ENCODE measurements at places on chromosomes 1 and 21.

- no peak for DNase-seq
- no peaks in the 10 kb centered on the region for H3K27me3 ChIP-seq
- H3K27ac ChIP-seq = no peak overlapping the region
- no peaks in the 10 kb centered on the region for H3K36me3 ChIP-seq
Measured at GRCh38 chr1:88680471-88680870, 3.6 kb upstream of the PKN2 start.

DNA sequence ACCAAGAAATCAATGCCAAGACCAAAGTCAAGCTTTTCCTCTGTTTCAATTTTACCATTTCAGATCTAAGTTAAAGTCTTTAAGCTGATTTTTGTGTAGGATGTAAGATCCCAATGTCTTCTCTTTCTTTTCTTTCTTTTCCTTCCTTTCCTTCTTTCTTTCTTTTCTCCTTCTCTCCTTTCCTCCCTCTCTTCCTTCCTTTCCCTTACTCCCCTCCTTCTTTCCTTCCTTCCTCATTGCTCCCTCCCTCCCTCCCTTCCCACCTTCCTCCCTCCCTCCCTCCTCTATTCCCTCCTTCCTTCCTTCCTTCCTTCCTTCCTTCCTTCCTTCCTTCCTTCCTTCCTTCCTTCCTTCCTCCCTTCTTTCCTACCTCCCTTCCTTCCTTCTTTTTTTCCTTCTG is 197.5 kb downstream of the KCNT2 start:
- H3K4me1 ChIP-seq = peaks cover 7% of the 10 kb centered on the region
- H3K4me3 ChIP-seq = no peak overlapping the region
- H3K27me3 ChIP-seq = no peaks in the 10 kb centered on the region
- no peaks in the 10 kb centered on the region for H3K36me3 ChIP-seq
- no peak for DNase-seq

- no peak overlapping the region for H3K27ac ChIP-seq
- DNase-seq = no peak
- H3K4me3 ChIP-seq = no peak overlapping the region
- H3K4me1 ChIP-seq = peaks cover 7% of the 10 kb centered on the region
- peaks cover 42% of the 10 kb centered on the region for H3K27me3 ChIP-seq
Measured at GRCh38 chr1:205568469-205569361, 63.1 kb downstream of the ELK4 start.

DNA sequence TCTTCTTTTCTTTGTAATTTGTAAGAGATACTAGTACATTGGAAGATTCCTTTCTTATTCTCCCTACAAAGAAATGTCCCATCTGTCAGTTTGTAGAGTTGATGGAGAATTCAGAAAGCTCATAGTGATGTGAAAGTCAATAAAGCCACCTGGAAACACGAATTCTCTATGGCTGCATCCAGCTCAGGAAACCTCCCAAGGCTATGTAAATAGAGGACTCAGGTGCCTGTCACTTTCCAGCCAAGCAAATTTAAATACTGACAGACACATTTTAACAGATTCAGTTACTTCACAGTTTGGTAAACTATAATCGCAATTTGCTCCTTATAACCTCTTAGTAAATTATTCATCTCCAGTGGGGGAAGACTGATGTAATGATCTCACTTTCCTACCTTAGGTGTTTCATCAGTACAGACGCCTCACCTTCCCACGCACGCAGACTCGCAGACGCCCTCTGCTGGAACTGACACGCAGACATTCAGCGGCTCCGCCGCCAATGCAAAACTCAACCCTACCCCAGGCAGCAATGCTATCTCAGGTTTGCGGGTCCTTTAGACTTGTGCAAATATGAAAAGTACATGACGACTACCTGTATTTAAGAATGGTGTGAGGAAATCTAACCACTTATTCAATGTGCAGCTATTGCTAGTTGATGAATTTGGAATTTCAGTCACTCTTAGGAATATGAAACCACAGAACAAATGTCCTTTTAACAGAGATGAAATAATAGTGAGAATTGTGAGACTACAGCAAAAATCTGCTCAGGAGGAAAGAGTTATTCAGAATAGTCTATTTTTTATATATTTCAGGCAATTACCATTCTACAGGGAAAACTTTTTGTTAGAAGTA is 60.6 kb downstream of the PTPRC start:
- no peaks in the 10 kb centered on the region for H3K27me3 ChIP-seq
- no peak overlapping the region for H3K27ac ChIP-seq
- peaks cover 19% of the 10 kb centered on the region for H3K4me1 ChIP-seq
- H3K36me3 ChIP-seq = no peaks in the 10 kb centered on the region
- no peak overlapping the region for H3K4me3 ChIP-seq
- peak; percentile 44 for DNase-seq

GRCh38 chr21:39529026-39529425 is 77.3 kb downstream of the SH3BGR start:
- DNase-seq = no peak
- no peak overlapping the region for H3K4me3 ChIP-seq
- no peaks in the 10 kb centered on the region for H3K36me3 ChIP-seq
- H3K27ac ChIP-seq = no peak overlapping the region
- peaks cover 12% of the 10 kb centered on the region for H3K4me1 ChIP-seq

DNA sequence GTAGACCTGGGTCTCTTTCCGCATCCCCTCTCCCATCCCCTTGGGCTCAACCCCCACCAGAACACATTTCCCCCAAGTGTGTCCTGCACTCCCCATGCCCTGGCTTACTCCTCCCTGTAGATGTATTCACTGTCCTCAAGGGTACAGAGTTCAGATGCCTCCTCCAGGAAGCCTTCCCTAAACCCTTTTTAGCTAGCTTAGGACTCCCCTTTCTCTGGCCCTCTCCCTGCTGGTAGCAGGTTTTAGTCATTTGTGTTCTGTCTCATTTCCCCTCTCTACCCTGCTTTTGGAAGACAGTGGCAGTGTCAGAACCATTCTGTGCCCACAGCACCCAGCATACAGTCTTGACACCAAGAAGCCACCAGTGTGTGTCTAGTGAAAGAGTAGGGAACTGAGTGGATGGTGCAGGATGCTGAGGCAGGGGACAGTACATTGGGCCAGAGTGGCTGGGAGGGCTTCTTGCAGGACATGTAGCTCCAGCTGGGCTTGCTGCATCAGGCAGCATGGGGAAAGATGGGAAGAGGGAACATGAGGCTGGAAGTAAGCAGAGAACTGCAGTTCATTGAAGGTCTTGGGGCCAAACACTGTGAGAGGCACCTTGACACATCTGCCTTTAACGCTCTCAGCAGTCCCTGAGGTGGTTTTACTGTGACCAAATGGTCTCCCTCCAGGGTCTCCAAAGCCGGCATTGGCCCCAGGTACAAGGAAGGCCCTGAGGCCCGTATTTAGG is 2.5 kb downstream of the FOXO6 start:
- no peak overlapping the region for H3K27ac ChIP-seq
- DNase-seq = no peak
- H3K4me3 ChIP-seq = no peak overlapping the region
- H3K4me1 ChIP-seq = peaks cover 38% of the 10 kb centered on the region

GRCh38 chr21:42862774-42863503 is 16.4 kb downstream of the WDR4 start:
- no peak for DNase-seq
- H3K27ac ChIP-seq = no peak overlapping the region
- no peak overlapping the region for H3K4me3 ChIP-seq
- H3K4me1 ChIP-seq = no peaks in the 10 kb centered on the region
- H3K36me3 ChIP-seq = peaks cover 31% of the 10 kb centered on the region
- no peaks in the 10 kb centered on the region for H3K27me3 ChIP-seq

GRCh38 chr1:17233675-17234320 is 15.1 kb upstream of the PADI3 start:
- no peaks in the 10 kb centered on the region for H3K36me3 ChIP-seq
- H3K27ac ChIP-seq = no peak overlapping the region
- H3K4me3 ChIP-seq = no peak overlapping the region

DNA sequence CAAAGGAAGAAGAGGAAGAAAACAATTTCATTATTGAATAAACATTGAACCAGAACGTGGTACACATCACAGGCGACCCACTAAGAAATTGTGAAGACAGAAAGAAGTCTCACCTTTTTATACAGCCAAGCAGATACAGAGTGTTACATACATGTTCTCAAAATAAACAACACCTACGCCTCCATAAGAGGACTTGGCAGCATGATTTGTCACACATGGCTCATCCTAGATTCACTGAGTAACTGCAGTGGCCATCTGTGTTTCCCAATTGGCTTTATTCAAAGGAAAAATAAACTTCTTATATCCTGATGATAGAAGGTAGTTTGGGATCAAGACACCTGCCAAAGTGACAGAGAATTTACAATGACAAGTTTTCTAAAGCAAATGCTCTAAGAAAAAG is 7.6 kb upstream of the KRTAP19-8 start:
- H3K36me3 ChIP-seq = no peaks in the 10 kb centered on the region
- H3K27me3 ChIP-seq = no peaks in the 10 kb centered on the region
- DNase-seq = no peak
- no peaks in the 10 kb centered on the region for H3K4me1 ChIP-seq

DNA sequence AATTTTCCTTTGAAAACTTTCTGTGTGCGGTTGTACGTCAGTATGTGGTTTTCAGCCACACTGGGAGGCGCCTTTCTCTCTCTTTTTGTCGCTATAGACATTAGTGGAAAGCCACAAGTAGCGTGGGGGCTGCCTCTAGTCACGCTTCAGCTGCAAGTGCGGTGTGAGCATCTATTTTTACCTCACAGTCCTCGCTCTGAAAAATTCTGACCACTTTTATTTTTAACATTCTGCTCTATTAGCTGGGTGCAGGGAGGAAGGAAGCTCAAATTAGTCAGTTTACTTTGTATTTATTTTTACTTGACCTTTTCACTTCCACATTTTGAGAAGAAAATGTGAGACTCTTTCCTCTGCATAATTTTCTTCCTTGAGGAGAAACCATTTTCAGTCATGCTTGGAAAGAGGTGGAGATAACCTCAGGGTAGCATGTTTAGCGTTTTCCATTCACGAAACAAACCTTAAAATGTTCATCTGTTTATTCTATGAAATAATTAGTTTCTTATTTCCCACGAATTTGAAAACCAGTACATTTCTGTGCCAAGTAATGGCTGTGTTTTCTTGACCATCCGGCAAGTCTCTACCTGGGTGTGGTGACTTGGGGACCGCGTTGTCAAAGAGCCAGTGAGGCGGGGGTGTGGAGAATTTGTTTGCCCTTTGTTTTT is 35.6 kb downstream of the ADARB1 start:
- no peak overlapping the region for H3K27ac ChIP-seq
- DNase-seq = no peak
- H3K4me3 ChIP-seq = no peak overlapping the region
- no peaks in the 10 kb centered on the region for H3K27me3 ChIP-seq
- H3K36me3 ChIP-seq = no peaks in the 10 kb centered on the region

DNA sequence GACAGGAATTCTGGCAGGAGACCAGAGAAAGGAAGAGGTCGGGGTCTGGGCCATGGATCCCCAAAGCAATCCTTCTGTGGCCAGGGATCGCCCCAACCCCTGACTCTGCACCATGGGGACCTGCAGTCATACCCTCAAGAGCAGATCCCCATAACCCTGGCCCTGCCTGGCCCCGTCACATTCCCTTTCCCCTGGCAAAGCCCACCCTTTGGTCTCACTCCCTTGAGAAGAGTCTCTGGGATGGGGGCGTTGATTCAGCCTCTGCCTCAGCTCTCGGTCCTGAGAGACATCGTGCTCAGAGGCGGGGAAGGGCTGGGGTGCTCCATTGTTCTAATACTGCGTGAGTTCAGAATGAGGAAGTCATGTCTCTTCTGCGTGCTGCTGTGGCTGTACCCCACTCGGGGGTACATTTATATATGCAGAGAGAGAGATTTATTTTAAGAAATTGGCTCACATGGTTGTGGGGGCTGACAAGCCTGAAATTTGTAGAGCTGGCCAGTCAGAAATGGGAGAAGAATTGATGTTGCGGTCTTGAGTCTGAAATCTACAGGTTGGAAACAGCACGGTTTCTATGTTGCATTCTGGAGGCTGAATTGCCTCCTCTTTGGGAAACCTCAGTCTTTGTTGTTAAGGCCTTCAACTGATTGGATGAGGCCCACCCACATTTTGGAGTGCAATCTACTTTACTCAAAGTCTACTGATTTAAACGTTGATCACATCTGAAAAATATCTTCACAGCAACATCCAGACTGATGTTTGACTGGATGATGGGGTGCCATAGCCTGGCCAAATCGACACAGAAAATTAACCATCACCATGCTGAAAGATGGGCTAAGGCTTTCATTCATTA is 4.2 kb upstream of the PADI2 start:
- no peak overlapping the region for H3K27ac ChIP-seq
- no peaks in the 10 kb centered on the region for H3K36me3 ChIP-seq
- DNase-seq = no peak
- H3K27me3 ChIP-seq = peaks cover 45% of the 10 kb centered on the region
- peaks cover 4% of the 10 kb centered on the region for H3K4me1 ChIP-seq
- no peak overlapping the region for H3K4me3 ChIP-seq

GRCh38 chr1:58035523-58035922 is 511.0 kb downstream of the OMA1 start:
- H3K36me3 ChIP-seq = no peaks in the 10 kb centered on the region
- H3K27ac ChIP-seq = no peak overlapping the region
- H3K4me3 ChIP-seq = no peak overlapping the region
- H3K27me3 ChIP-seq = no peaks in the 10 kb centered on the region
- DNase-seq = no peak
- peaks cover 6% of the 10 kb centered on the region for H3K4me1 ChIP-seq

DNA sequence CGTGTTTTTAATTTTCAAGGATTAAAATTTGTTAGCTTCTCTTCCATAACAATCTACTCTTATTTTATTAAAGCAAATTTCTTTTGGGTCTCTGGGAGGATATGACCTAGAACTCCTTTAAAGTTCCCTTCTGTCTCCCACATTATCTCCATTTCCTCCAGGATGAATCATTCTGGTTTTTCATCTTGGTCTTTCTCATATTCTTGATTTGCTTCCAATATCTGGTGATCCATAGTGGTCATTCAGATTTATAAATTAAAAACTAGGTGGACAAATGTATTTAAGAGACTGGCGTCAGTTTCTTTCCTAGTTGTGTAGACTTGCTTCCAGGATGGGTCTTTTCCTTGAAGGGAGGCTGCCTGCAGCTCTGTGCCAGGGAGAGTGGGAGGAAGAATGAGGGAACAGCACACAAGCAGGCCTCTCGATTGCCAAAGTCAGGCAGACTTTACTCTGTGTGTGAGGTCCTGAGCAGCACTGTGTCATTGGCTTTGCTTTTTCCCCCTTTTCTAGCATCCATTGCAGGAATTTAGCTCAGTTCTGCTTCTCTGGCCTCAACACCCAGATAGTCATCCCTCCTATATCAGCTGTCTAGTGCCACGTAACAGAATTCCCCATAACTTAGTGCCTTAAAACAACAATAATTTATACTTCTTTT is 48.1 kb upstream of the FOXO6 start:
- no peaks in the 10 kb centered on the region for H3K4me1 ChIP-seq
- no peak overlapping the region for H3K4me3 ChIP-seq
- no peaks in the 10 kb centered on the region for H3K36me3 ChIP-seq
- H3K27me3 ChIP-seq = no peaks in the 10 kb centered on the region
- no peak for DNase-seq

- H3K27ac ChIP-seq = no peak overlapping the region
- no peaks in the 10 kb centered on the region for H3K27me3 ChIP-seq
- no peaks in the 10 kb centered on the region for H3K4me1 ChIP-seq
- DNase-seq = no peak
- no peak overlapping the region for H3K4me3 ChIP-seq
- peaks cover 4% of the 10 kb centered on the region for H3K36me3 ChIP-seq
Measured at GRCh38 chr1:55154616-55155015, 60.5 kb downstream of the USP24 start.
